Suprapubic skin (tissue), 4 donors: ENCODE measurements at places on chromosomes 3 and 15. TPM values are rescaled to one million over a fixed set of nuclear protein-coding genes. Genes with fewer than 3 reads are reported as not detected.

Gene ARL6IP5
- total RNA-seq = 58.6 TPM

Gene SLC15A2
- total RNA-seq = 2.0 TPM

Gene CPA3
- total RNA-seq = 2.4 TPM

Gene SEMA3F
- total RNA-seq = 123 TPM

Gene SACM1L
- total RNA-seq = 35.1 TPM

Gene SENP8
- 2.3 TPM for total RNA-seq

Gene CHST14
- total RNA-seq = 13.6 TPM

Gene PCOLCE2
- 13.3 TPM for total RNA-seq

Gene RASGRP1
- total RNA-seq = 14.4 TPM

Gene FANCI
- total RNA-seq = 7.2 TPM

Gene PGBD4
- total RNA-seq = 2.3 TPM

DNA sequence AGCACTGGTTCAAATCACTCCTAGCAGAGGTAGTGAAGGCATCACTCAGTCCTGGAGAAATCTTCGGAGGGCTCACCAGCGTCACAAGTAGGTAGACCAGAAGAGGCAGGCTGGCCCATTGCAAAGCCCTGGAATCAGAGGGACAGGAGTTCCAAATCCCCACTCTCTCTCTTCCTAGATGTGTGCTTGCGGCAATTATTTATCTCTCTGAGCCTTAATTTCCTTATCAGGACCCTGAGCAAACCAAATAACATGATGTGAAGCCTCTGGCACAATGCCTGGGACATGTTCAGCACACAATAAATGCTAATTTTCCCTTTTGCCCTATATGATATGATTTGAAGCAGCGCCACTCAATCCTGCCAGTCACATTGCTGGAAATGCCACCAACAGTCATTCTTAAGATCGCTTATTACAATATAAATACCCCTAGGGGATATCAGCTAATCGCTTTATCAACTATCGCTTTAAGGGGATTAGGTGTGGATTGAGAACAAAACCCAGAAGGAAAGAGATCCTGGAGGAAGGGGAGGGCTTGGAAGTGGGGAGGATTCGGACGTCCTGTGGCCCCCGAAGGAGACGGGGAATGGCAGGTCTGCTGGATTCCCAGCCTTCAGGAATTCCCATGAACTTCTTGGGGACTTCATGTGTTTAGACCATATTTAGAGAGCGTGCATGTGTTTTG lies 59.5 kb upstream of the TSEN2 start:
- DNase-seq = no peak

GRCh38 chr3:155111971-155112370 lies 31.9 kb downstream of the MME start:
- DNase-seq = no peak

DNA sequence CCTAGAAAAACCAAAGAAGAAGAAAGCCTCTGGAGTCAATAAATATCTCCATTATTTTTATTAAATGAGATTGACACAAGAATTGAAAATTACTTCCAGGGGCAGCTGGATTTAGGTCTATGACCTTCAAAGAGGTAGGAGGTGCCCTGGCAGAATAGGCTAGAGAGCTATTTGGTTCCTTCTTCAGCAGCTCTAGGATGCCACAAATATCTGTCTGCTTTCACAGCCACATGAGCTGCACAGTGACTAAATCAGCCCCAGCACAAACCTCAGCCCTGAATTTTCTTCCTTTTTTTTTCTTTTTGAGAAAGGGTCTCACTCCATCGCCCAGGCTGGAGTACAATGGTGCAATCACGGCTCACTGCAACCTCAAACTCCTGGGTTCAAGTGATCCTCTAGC lies 223.5 kb downstream of the ABHD5 start:
- no peak for DNase-seq

- DNase-seq = no peak
Observed at GRCh38 chr3:178741020-178741419, 204.8 kb downstream of the KCNMB2 start.

DNA sequence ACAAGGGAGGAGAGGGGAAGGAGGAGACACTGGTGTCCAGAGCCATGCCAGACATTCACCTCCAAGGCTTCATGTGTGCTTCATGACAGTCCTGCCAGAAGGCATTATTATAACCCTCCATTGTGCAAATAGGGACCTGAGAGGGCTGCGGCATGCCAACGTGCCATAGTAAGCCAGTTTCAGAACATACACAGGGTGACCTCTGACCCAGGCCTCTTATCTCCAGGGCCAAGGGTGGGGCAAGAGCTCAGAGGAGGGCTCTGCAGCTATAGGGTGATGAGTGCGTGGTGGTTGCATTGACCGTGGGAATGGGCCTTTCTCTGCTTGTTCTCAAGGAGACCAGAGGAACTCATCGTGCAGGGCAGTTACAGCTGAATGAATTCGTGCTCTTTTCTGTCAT lies 9.7 kb upstream of the ACSBG1 start:
- DNase-seq = no peak

- DNase-seq = no peak
Observed at GRCh38 chr15:80171787-80172186, 19.0 kb downstream of the FAH start.

GRCh38 chr3:64992530-64993285 lies 304.9 kb upstream of the ADAMTS9 start:
- DNase-seq = no peak

GRCh38 chr3:133042778-133043177 lies 4.6 kb downstream of the TMEM108 start:
- no peak for DNase-seq

- no peak for DNase-seq
Observed at GRCh38 chr3:140540262-140540661, 137.6 kb upstream of the TRIM42 start.

- no peak for DNase-seq
Observed at GRCh38 chr3:122416966-122417365, 1.1 kb upstream of the WDR5B start.

- no peak for DNase-seq
Observed at GRCh38 chr15:71281256-71281655, 166.0 kb downstream of the THSD4 start.

DNA sequence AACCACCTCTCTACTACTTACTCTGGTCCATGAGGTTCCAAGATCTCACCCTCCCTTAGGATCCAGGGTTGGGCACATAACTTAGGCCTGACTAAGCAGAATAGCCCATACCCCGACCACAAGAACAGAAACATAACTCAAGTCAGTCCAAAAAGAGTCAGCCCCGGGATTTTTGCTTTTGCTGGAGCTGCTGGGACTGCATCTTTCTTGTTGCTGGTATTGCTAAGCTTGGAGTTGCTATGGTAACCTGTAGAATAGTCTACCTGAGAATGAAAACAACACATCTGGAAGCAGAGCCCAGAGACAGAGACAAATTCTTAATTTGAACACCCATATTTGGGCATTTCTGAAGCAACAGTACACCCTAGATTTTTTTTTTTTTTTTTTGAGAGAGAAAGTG lies 6.5 kb downstream of the RUBCN start:
- DNase-seq = no peak

- no peak for DNase-seq
Observed at GRCh38 chr15:44102675-44103254, 92.3 kb downstream of the FRMD5 start.

- DNase-seq = no peak
Observed at GRCh38 chr15:31776039-31776438, 254.3 kb upstream of the CHRNA7 start.

DNA sequence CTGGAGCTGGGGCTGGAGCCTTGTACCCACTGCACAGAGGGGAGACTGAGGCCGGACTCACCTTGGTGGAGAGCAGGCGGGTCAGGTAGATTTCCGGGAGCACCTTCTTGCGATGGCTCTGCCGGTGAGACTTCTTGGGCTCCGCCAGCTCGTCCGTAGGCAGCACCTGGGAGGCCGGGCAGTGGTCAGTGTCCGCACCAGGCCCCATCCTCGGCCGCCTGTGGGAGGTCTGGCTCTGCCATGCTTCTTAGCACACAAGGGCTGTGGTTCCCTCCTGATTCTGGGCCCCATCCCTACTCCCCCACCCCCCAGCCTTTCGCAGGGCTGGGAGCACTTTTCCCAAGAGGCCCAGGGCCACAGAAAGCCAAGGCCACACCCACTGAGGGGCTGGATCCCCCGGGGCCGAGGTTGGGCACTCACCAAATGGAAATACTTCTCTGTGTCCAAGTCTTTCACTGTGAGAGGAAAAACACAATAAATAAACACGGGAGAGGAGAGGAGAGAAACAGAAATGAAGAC lies 17.4 kb downstream of the H1-8 start:
- no peak for DNase-seq

DNA sequence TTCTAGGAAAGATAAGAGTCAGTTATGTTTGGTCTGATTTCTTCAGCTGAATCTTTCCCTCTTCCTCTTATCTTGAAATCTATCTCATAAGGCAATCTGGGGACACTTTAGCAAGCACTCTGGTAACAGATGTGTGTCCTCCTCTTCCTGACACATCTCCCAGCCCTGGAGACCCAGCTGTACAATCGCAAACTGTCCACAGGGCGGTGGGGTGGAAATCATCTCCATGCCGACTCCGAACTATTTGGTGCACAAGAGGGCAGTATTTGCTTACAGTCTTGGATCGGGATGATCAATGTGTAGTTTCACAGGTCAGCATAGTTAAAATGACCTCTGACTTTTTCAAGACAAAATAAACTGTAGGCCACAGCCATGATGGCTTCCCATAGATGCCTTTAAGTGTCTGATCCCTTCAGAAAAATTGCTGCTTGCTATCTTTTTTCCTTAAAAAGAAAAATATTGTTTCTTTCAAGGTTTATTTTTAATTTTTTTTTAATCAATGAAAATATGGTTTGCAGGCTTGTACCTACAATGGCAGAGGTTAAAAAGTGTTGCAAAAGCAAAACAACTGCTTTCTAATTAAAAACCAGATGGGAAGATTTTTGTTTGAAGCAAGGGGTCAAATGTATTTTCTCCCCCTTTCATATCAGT lies 17.7 kb downstream of the EEFSEC start:
- DNase-seq = no peak
